ENCODE measurements at places on chromosomes 6 and 20. TPM values are rescaled to one million over a fixed set of nuclear protein-coding genes. Genes with fewer than 3 reads are reported as not detected.

The CALHM4 gene
- not detected for total RNA-seq

GRCh38 chr6:120410586-120410985 lies 923.7 kb downstream of the TBC1D32 start:
- H3K27ac ChIP-seq = no peak overlapping the region
- no peak overlapping the region for H3K4me3 ChIP-seq
- DNase-seq = no peak
- no peaks in the 10 kb centered on the region for H3K36me3 ChIP-seq

The HCK gene
- 5.5 TPM for total RNA-seq

DNA sequence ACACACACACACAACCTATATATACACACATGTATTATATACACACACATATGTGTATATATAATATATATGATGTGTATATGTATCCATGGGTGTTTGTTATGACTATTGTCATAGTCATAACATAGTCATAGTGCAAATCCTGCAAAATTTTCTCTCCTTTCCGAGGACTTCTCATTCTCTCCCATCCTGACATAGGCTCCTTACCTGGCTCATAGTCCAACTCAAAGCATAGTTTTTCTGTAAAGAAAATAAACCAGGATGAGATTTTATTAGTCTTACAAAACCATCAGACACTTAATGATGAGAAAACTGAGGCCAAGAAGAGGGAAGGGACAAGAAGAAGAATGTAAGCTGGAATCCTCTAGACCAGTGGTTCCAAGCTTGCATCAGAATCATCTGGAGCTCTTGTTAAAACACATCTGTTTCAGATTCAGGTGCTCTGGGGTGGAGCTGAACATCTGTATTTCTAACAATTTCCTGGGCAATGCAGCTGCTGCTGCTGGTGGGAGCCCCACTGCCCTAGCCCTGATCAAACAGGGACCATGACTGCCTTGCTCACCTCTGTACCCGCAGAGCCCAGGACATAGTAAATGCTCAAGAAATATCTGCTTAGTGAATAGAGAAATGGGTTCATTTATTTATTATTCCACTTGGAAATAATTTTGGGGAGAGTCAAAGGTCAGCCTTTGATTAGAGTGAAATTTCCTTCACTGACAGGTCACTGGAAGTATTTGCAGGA lies 5.3 kb downstream of the TRIM10 start:
- no peaks in the 10 kb centered on the region for H3K36me3 ChIP-seq
- no peaks in the 10 kb centered on the region for H3K4me1 ChIP-seq
- H3K27ac ChIP-seq = no peak overlapping the region

The GFOD1 gene
- 35.7 TPM for total RNA-seq

The IYD gene
- total RNA-seq = not detected

DNA sequence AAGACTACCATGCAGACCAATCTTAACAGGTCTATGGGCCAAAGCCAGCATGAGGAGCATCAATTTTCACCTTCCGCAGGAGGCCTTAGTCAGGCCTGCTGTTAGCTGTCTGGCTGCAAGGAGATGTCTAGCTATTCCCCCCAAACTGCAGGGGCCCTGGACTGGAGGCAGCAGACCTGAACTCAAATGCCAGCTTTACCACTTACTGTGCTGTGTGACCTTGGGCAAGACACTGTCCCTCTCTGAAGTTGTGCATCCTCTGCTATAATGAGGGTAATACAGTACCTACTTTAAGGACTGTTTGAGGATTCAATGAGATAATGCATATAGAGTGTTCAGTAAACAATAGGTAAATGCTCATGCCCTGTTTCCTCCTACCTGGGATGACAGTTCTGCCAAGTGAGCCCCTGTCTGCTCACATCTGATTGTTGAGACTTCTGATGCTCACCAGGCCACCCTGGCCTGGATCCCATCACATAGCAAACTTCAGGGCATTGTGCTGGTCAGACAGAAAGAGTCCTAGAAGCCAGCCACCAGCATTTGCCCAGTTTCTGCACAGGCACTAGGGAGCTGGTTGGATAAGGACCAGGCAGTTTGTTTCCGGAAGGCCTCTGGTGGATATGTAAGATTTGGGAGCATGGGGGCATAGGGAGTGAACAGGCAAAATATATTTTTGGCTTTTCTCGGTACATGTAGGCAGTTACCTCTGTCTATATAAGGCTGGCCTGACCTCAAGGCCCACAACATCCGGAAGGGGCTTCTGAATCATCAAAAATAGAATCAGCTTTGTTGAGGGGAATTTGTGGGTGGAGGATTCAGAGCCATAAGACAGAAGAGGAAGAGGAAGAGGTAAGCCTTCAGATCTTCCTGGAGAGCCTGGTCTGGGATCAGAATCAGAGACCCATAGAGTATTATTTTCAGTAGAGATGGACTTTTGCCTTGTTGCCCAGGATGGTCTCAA lies 2.3 kb upstream of the OCSTAMP start:
- H3K36me3 ChIP-seq = no peaks in the 10 kb centered on the region
- no peak overlapping the region for H3K4me3 ChIP-seq
- peaks cover 9% of the 10 kb centered on the region for H3K27me3 ChIP-seq
- DNase-seq = no peak
- H3K27ac ChIP-seq = no peak overlapping the region

All from heart right ventricle (tissue), 16 donors.